ENCODE measurements at places on chromosomes 16 and 17. TPM values are rescaled to one million over a fixed set of nuclear protein-coding genes. Genes with fewer than 3 reads are reported as not detected.

RSKR gene
- 21.4 TPM for total RNA-seq

CLDN7 gene
- 0.72 TPM for total RNA-seq

CRHR1 gene
- total RNA-seq = not detected

CD300E gene
- not detected for total RNA-seq

ZMYND15 gene
- 0.11 TPM for total RNA-seq

KRTAP1-5 gene
- total RNA-seq = not detected

ABI3 gene
- total RNA-seq = 27.8 TPM

- DNase-seq = no peak
Measured at GRCh38 chr17:34437188-34437587, 74.2 kb upstream of the CCL1 start.

- DNase-seq = no peak
Measured at GRCh38 chr17:73090396-73091202, 1.9 kb downstream of the SLC39A11 start.

GRCh38 chr16:17144431-17144830 is 326.3 kb downstream of the XYLT1 start:
- DNase-seq = no peak

- no peak for DNase-seq
Measured at GRCh38 chr16:8585857-8586256, 4.5 kb downstream of the TMEM114 start.

DNA sequence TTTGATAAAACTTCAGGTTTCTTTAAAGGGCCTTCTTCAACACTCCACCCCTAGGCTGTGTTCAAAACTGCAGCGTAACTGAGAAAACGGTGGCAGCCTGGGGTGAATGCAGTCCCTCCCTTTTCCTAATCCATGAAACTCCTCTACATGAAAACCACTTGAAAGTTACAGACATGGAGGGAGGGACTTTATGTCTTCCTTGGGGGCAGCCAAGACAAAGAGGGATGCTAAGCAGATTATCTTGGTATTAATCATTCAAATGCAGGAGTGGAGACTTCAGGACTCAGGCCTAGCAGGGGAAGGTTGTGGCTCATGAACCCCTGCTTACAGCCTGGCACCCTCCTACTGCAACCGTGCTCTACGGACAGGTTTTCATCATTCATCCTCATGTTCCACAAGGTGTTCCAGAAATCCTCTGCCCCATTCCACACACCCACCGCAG is 46.8 kb downstream of the RNF112 start:
- DNase-seq = no peak

- no peak for DNase-seq
Measured at GRCh38 chr16:74296104-74296431, 546 bp upstream of the PSMD7 start.

DNA sequence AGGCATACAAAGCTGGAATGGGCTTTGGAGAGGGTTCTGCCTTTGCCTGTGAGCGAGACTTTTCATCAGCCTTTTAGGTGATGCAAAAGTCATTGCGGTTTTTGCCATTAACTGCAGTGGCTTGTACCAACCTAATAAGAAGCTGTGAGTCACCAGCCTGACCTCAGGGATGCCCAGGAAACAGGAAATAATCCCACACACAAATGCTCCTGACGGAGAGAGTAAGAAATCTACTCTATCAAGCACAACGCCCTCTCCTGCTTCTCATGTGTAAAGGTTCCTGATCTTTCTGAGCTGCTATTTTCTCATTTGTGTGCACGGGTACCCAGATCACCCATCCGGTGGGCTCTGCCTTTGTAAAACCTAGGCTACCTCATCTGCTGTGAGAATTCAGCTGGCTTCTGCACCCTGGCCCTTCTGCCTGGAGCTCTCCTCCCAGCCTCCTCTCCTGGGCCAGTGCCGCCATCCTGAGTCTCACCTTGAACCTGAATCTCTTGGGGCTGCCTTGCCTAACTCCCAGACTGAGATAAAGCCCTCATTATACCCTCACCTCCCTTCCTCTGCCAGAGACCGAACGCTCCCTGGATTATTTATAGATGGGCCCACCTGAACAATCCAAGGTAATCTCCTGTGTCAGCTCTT is 299.7 kb downstream of the C16orf95 start:
- no peak for DNase-seq
